ENCODE measurements at places on chromosomes 1 and 21.

DNA sequence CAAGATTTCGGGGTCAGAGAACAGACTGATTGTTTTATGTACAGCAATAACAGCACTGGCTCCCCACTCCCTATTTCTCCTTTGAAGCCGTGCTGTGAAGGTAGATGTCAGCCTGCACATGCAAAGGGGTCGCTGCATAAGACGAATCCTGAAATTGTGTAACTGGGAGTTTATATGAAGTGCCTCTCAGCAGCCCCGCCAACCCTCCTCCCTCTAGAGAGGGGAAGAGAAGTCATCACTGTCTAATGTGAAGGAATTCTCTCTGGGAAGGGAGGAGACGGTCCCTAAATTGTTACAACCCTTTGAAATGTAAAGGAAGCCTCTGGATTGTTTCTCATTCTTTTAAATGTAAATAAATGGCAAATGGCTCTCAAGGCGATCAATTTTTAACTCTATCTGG lies 545.3 kb downstream of the PLA2G4A start:
- no peak for DNase-seq

- no peak for DNase-seq
These were observed 64.6 kb downstream of the KDM1A start for GRCh38 chr1:23083714-23084480.

- DNase-seq = no peak
These were observed 6.2 kb upstream of the IL10RB start for GRCh38 chr21:33259995-33260394.

DNA sequence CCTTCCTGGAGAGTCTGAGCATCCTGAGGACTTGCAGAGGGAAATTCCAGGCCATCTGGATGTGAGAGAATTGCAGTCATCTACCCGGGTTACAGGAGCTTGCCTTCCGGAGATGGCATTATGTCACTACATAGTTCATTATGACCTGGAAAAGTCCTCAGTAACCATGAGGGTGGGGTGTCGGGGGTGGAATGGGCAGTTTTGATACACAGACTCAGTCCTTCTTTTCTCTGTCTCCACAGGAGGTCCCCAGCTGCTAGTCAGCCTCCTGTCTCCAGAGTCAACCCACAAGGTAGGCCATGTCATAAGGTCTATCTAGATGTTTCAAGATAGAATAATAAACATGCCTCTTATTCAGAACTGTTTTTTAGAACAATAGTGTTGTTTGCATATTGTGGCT lies 268.2 kb upstream of the SGIP1 start:
- no peak for DNase-seq

DNA sequence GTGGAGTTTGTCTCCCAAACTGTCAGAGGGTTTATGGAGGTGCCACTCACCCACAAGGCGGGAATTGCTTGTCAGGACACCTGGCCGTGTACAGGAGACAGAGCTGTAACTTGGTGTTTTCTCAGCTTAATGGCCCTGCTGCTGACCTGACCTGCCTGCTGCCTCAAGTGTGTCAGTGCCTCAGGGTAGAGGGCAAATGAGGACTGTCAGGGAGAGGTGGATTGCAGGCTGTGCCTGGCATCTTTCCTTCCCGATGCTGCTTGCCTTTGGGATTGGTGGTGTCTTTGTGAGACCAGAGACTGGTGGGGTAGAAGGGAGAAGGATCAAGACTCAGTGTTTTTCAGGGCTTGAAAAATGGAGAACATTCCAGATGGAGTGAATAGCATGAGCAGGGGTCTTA lies 31.4 kb downstream of the TMEM53 start:
- no peak for DNase-seq

DNA sequence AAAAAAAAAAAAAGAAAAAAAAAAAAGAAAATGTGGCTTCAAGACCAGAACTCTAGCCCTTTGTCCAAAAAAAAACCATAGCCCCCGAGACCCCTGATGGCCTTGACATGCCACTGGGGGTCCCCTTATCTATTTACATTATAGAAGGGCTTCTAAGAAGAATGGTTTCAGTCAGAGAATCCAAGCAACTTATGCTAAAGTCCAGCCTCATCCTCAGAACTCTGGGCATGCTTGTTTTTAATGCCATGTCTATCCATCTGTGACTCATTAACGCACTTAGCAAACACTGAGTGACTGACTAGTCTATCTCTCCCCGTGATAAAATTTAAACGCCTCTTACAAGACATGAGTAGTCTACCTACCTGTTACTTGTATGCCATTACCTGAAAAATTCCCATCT lies 29.3 kb downstream of the ERG start:
- no peak for DNase-seq

- DNase-seq = no peak
These were observed 42.3 kb downstream of the AJAP1 start for GRCh38 chr1:4696753-4697152.

- DNase-seq = no peak
These were observed 178.1 kb upstream of the NRIP1 start for GRCh38 chr21:15242906-15243305.

GRCh38 chr1:83897516-83897915 lies 101.4 kb downstream of the TTLL7 start:
- DNase-seq = no peak

DNA sequence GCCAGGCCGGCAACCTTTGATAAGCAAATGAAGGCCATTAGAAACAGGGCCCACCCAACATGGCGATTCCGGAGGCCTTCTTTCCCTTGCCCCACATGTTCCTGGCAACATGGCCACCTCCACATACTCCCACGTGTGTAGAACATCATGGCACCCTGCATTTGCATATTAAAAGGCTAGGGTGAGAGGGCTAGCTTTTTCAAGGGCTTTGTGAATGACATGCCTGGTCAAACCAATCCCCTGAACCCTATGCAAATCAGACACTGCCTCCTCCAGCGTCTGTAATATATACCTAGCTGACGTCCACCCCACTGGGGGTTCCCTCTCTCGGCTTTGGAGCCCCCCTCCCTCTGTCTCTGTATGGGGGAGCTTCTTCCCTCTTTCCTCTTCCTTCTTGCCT lies 1.6 kb downstream of the ADCY10 start:
- no peak for DNase-seq

- DNase-seq = no peak
These were observed 64.9 kb downstream of the PTGS2 start for GRCh38 chr1:186615332-186615731.

- DNase-seq = no peak
These were observed 35.8 kb upstream of the LMO4 start for GRCh38 chr1:87292684-87293493.

GRCh38 chr1:69836971-69837636 lies 269.4 kb downstream of the LRRC7 start:
- DNase-seq = peak; percentile 3

GRCh38 chr1:53811414-53811851 lies 26.7 kb downstream of the NDC1 start:
- DNase-seq = no peak

- no peak for DNase-seq
These were observed 44.0 kb downstream of the TBX15 start for GRCh38 chr1:118944133-118944532.

DNA sequence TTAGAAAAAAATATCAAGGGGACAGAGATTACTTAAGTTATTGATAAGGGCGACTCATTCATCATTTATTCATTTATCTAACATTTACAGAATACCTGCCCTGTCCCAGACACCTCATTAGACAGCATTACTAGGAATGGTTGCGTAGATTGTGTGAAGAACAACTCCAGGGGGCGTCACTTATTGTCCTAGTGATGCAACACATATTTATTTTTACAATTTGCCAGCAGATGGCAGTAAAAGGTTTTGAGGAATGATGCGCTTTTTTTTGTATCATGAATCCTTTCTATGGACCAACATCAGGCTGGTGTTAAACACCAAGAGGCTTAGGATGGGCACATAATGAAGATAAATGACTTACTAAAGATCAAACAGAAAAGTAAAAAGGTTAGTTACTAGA lies 5.5 kb downstream of the NCAM2 start:
- no peak for DNase-seq

GRCh38 chr1:25549273-25550154 lies 6.1 kb downstream of the LDLRAP1 start:
- no peak for DNase-seq

GRCh38 chr1:80973101-80973500 lies 827.6 kb upstream of the ADGRL2 start:
- DNase-seq = no peak

- no peak for DNase-seq
These were observed 121.7 kb upstream of the DUSP10 start for GRCh38 chr1:221863635-221864034.

- DNase-seq = no peak
These were observed 297.1 kb upstream of the ZRANB2 start for GRCh38 chr1:71377886-71378285.

Measured in fibroblast of skin of left biceps (primary cell).